Regular cardiac myocyte (primary cell): ENCODE measurements at places on chromosomes 4 and X. TPM values are rescaled to one million over a fixed set of nuclear protein-coding genes. Genes with fewer than 3 reads are reported as not detected.

Gene CFP
- under 0.01 and 0.19 TPM in 2 replicates for total RNA-seq

Gene SSX2
- not detected in 2 replicates for total RNA-seq

Gene CWH43
- not detected in 2 replicates for total RNA-seq

Gene ABLIM2
- total RNA-seq = 0.56 and 1.5 TPM in 2 replicates

Gene SULT1B1
- 0.28 and 7.7 TPM in 2 replicates for total RNA-seq

Gene SSX2B
- not detected in 2 replicates for total RNA-seq

Gene AKAP14
- not detected in 2 replicates for total RNA-seq
